ENCODE measurements at places on chromosomes 5 and 9. TPM values are rescaled to one million over a fixed set of nuclear protein-coding genes. Genes with fewer than 3 reads are reported as not detected.

The GPR150 gene
- polyA plus RNA-seq, result 0.12 TPM

The BTNL9 gene
- 12.0 TPM for polyA plus RNA-seq

DNA sequence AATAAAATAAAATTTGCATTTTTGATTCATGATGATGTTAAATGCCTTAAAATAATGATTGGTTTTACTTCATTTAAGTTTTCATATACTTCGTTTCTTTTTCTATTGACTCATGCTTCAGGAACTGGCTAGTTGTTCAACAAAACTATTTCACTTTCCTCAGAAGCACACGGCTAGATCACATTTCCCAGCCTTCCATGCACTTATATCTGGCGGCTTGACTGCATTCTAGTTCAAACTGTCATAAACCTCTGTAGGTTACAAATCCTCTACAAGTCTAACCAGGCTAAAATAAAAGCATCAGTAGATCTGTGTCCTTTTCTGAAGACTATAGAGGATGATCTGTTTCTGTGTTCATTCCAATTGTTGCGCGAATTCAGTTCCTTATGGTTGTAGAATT lies 46.3 kb upstream of the CNTLN start:
- DNase-seq, result no peak

- DNase-seq, result no peak
Measured at GRCh38 chr5:133267601-133268000, 215.8 kb downstream of the HSPA4 start.

DNA sequence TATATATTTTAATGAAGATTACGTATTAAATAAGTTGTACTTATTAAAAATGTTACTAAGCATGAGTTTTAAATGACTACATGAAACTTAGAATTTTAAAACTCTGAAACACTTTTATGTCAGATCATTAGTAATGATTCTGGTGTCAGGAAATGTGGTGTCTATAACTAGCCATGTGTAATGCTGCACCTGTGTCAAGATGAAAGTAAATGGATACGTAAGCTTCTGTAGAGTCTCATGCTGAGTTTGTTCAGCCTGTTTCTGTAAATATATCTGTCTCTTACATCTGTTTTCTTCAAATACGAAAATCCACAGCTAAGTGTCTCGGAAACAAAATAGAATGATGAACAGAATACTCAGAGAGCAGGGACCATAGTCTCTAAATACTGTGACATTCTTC lies 278.0 kb upstream of the SMC2 start:
- no peak for DNase-seq

GRCh38 chr5:139186261-139186660 lies 11.9 kb downstream of the SIL1 start:
- no peak for DNase-seq

DNA sequence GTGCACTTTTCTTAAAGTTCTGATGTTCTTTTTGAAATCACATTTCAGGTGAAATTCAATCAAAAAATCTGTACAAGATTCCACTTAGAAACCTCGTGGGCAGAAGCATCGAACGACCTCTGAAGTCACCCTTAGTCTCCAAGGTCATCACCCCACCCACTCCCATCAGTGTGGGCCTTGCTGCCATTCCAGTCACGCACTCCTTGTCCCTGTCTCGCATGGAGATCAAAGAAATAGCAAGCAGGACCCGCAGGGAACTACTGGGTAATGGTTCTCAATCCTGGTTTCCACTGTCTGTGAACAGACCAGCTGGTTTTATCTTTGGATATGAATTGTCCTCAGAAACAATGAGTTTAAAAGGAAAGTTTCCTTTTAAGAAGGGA lies 8.1 kb upstream of the SLC2A8 start:
- DNase-seq, result no peak

GRCh38 chr9:118651511-118651910 lies 717.7 kb downstream of the BRINP1 start:
- DNase-seq, result no peak

- DNase-seq, result no peak
Measured at GRCh38 chr5:59887274-59887673, 6.3 kb downstream of the PDE4D start.

Data from right lung (tissue), 10 donors.